DMS153 (cell line): ENCODE measurements at places on chromosomes 5 and 9.

DNA sequence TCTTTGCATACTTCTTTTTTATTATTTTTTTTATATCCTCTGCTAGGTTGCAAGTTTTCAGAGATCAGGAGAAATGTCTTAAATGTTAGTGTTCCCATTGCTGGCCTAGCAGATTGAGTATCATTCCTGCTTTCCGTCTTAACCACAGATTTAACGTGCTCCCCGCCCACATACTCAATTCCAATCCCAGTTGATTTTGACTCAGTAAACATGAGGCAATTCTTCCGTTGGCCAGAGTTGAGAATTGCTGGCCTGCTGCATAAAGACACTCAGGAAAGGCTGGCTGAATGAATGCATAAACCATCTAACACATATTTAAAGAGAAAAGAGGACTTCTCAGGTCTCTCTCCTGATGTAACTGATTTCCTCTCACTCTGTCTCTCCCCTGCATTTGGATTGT lies 46.8 kb upstream of the PLPP6 start:
- no peak for DNase-seq

DNA sequence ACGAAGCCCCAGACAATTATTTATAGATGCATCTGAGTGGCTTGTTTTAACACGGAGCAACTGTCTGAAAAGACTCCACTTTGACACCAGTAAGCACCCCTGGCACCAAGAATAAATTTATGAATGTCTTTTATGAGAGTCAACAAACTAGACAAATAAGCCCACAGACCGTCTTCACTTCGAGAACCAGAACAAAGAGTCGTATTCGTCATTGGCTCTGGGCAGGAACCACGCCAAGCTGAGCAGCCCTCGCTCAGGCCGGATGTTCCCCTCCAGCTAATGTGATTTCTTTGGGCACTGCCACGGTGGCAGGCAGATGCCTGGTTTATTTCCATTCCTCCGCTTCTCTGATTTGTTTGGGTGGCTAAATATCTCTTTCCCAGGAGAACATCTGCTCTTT lies 91.9 kb upstream of the STC2 start:
- DNase-seq: peak; percentile 39

GRCh38 chr5:136145030-136145429 lies 12.4 kb downstream of the SMAD5 start:
- no peak for DNase-seq

DNA sequence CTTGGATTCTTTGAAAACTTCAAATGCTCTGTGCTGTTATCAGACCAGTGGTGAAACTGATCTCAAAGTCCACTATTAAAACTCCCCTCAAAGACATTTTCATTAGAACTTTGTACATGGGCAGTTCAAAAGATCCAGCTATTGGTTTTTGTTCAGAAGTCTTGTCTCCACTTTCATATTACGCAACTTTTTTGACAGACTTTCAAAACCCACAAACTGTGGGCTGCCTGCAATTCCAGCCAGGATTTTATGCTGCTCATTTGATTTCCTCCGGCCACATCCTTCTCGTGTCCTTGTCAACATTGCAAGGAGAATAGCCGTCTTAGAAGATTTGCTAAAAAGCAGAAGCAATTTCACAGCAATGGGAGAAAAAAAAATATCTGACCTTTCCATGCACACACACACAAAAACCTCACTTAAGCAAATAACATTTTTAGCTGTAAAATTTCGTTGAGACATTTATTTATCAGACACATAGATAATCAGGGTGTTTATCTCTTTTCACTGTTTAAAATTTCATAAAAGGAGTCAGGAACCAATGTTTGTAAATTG lies 1990.5 kb downstream of the MAT2B start:
- no peak for DNase-seq

DNA sequence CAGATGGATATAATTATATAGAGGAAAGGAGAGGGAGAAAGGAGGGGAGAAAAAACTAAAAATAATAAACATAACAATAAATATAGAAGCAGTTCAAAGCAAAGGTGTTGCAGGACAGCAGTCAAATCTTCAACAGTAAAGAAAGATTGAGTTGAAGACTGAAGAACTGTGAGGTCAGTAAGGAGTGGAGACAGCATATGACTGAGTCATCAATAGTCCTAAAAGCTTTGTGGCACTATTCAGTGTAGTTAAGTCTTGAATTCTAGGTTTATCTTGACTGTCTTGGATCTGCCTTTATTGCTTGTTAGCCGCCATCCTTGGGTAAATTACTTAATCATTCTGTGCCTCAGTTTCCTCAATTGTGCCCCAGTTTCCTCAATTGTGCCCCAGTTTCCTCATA lies 137.0 kb downstream of the MRPS30 start:
- no peak for DNase-seq

- no peak for DNase-seq
Measured at GRCh38 chr5:40384782-40385390, 294.8 kb upstream of the PTGER4 start.

GRCh38 chr5:95815155-95815729 lies 7.3 kb downstream of the GLRX start:
- no peak for DNase-seq

DNA sequence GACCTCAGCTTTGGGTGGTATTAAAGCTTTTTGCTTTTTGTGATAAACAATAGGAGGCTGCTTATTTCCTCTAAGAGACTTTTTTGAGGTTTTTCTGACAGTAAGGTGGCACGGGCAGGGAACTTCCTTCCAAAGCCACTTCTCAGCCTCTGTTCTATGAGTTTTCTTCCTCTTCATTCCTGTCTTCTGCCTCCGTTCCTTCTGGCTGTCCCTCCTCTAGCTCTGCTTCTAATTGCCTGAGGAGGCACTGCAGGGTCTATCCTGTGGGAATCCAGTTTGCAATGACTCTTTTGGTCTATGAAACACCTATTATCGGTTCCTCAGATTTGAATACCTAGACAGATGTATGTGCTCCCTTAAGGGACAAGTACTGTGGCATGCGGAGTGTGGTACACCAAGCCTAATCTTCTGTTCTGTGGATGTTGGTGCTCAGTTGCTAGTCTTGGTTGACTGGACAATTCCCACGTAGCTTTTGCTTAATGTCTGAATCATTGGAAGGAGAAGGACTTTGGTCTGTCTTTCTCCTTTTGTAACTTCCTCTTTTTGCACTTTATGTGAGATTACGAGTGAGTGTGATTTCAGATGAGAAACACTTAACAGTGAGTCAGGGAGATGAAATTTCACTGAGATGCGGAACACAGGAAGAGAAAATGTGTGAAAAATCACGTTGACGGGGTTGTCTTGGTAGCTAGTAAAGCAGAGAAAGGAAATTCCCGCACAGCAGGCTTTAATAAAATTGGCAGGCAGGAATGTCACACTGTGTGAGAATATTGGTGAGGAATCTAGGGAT lies 305.2 kb downstream of the EFNA5 start:
- DNase-seq: no peak

DNA sequence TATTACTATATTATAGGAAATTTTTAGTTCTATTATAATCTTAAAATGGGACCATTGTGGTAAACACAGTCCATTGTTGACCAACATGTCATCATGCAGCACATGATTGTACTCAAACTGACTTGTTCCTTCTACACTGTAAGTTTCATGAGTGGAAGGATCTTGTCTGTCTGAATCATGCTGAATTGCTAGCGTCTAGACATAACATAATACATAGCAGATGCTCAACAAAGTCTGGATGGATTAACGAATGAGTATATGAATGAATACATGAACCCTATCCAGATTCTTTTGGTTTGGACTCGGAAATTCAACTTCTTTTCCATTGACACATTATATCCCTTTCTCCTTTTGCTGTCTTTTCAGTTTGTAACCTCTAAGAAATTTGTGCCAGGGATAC lies 429.2 kb upstream of the SGCD start:
- no peak for DNase-seq

DNA sequence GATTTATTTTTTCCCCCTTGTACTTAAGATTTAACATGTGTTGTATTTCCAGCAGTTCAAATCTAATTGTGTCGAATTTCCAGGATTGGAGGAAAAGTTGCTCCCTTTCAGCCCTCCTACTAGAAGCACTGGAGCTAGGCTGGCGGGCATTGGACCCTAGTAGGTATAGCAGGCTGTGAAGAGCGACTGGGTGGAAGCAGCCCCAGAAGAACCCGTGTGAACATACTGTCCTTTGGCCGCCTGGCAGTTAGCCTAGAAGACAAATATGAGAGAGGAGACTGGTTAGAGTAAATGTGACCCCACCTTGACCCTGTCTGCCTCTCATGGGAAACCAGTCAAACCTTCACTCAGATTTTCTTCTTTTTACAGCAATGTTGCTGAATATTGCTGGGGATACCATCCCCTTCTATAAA lies 13.9 kb downstream of the ALDOB start:
- no peak for DNase-seq

DNA sequence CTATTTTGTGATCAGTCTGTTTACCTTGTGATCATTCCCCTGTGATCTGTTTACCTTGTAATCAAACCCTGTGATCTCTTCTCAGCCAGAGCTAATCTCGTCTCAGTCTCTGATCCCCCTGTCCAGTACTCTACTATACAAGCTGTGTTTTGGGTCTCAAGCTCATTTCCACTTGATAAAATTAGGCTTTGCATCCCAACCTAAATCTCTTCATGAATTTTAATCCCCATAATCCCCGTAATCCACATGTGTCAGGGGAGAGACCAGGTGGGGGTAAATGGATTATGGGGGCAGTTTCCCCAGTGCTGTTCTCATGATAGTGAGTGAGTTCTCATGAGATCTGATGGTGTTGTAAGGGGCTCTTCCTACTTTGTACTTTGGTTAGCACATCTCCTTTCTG lies 157.2 kb downstream of the PRR16 start:
- no peak for DNase-seq

GRCh38 chr5:129474544-129474943 lies 14.4 kb downstream of the ADAMTS19 start:
- DNase-seq: no peak

DNA sequence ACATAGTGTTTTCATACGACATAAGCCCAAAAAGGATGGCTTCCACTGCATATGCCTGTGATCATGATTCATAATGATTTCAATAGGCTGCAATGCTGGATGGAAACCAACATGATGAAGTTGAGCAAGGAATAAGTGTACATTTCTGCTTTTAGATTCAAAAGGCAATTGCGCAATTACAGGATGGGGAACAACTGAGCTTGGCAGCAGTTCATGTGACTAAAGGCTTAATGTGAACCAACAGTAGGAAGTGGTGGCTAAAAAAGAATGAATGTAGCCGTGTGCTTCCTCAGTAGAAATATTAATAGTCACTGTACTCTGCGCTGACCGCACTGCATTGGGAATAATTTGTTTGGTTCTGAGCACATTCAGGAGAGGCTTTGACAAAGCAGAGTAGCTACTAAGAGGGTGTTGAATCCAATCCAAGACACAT lies 51.2 kb downstream of the SLC1A3 start:
- DNase-seq: peak; percentile 81

- no peak for DNase-seq
Measured at GRCh38 chr9:109558718-109559151, 60.6 kb upstream of the PTPN3 start.

DNA sequence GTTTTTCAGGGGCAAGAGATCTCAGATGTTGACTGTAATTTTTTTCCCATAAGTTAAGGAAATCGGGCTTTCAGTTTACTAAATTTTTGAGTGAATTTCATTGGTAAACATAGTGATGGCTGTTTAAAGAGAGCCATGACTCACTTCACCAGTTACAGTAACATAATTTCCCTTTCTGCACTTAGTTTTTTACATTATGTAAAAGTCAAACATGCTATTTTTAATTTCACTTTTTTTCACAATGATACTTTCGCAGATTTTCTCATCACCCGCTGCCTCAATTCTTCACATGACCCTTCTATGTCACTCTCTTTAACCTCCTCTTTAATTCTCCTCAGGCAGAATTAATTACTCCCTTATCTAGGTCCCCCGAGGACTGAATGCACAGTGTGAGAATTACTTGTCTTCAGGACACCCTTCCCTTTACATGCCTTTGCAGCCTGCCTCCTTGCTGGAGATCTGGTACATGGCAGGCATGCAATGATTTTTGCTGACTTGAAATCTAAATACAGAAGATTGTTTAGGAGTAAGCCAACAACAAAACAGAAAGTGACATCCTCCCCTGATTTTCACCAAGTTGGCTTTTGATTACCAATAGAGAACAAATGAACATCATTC lies 217.5 kb upstream of the S1PR3 start:
- no peak for DNase-seq
